ENCODE measurements at places on chromosomes 11 and 22.
A peak's percentile ranks its signal among the peaks of the same experiment; 100 is the strongest.

GRCh38 chr11:100445231-100445735 lies 241.8 kb upstream of the ARHGAP42 start:
- no peak for DNase-seq

- DNase-seq: no peak
Measured at GRCh38 chr11:68564261-68564660, 103.7 kb downstream of the PPP6R3 start.

DNA sequence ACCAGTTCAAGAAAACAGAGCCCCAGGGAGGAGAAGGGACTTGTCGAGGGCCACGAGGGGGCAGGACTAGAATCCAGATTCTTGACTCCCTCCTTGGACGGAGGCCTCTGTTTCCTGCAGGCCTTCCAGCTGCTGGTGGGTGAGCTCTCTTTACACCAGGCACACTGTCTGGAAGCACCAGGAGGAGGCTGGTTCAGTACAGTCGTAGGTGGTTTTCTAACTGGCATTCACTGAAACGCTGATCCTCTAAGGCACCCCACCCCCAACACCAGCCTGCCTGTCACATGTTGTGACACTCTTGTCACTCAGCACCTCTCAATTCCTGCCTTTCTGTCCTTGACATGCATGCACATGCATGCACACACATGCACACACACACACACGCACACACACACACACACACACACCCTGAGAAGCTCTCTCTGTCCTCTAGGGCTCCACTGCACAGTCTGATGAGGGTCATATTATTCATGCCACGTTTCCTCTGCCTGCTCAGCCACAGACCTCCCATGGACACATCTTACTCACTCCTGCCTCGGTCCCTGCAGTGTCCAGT lies 751 bp downstream of the MS4A10 start:
- peak; percentile 45 for DNase-seq

GRCh38 chr22:19016081-19016766 lies 80.1 kb upstream of the PRODH start:
- DNase-seq: no peak

DNA sequence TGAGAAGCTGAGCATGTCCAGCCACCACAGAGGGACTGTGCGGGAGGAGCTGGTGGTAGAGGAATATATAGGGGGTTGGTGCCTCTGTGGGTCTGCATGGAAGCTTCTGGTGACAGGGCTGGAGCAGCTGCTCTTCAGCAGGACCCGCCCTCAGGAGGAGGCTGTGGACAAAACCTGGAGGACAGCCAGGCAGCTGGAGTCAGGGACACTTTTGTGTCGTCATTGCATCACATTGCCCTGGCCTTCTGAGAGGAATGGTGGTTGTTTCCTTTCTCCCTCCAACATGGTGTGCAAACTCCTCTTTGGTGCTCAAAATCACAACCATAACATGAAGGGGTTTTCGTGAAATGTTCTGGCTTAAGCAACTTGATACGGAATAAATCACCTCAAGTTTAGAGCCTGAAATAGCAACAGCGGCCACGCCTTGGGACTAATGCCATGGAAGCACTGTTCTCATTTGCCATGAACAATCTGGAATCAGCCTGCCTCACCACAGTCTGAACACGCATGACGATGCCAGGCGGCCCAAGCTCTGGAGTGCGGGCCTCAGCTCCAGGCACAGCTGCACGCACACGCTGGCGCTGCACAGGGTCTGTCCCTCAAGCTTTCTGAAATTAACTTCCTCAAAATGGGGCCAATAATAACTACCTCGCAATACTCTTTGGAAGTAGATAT lies 17.1 kb upstream of the CSRP3 start:
- no peak for DNase-seq

GRCh38 chr11:105811242-105811641 lies 201.4 kb downstream of the GRIA4 start:
- no peak for DNase-seq

GRCh38 chr11:61119055-61119454 lies 16.8 kb downstream of the CD5 start:
- DNase-seq: no peak

DNA sequence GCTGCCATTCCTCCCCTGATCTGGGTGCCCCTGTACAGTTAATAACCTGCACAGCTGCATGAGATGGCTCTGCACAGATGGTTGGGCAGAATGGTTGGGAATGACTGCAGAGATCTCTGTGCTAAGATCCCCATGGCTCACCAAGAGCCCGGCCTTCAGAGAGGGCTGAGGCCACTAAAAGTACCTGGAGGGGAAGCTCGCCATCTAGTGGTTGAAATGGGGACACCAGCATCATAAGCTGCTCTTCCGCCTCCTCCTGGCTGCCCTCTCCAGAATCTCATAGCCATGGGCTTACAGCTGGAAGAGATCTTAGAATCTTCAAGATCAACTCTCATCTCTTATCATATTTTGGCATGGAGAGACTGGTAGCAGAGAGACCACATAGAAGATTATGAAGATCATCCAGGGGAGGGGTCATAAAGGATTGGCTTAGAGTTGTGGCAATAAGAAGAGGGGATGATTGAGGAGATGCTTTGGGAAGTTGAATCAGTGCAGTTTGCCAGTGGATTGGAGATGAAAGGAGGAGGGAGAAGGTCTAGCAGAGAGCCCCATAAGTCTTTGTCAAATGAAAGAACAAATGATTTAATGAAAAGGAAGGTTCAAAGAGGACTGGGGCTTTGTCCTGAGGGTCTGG lies 22.0 kb upstream of the TLCD5 start:
- peak; percentile 79 for DNase-seq
